ENCODE measurements at places on chromosomes 4 and X.
A peak's percentile ranks its signal among the peaks of the same experiment; 100 is the strongest.

DNA sequence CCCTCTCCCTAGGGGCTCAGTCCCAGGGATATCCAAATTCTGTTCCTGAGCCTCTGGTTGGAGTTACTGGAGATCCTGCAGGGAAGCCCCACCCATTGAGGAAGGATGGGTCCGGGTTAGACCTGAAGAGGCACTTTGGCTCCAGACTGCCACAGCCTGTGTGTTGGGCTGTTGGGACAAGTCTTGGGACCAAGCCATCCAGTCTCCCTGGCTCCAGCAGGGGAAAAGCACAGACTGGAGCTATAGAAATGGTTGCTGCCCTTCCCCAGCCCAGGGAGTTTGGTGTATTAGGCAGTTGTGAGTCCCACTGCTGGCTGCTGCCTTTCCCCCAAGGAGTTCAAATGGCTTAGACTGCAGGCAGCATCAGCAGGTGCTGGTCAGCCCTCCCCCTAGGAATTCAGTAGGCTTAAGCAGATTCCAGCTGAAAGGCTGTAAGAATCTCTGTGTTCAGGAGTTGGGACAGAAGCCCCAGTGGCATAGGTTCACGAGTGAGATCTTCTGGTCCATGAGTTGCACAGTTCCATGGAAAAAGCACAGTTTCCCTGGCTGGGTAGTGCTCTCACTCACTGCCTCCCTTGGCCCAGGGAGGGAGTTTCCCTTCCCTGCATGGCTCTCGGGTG is 344.0 kb upstream of the EPHA5 start:
- no peak for DNase-seq

- DNase-seq, result no peak
Measured at GRCh38 chr4:173857828-173858227, 327.8 kb upstream of the HAND2 start.

GRCh38 chrX:123988423-123989111 is 27.1 kb downstream of the STAG2 start:
- no peak for DNase-seq

DNA sequence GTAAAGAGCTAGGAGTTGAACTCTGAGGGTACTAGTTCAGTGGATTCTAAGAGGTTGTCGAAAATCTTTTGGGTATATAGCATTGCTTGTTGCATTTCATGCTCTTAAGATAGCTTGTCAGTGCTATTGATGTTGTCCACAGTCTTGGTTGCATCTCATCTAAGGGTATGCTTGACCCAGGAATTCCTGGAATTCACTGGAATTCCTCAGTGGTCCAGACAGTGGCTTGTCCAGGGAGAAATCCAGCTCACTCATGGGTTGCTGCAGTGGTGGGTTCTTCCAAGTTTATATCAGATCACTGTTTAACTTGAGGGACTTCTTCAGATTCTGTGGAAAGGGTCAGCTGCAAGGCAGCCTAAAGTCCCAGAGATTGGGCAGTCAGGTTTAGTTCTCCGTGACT is 29.8 kb upstream of the SMARCAD1 start:
- no peak for DNase-seq

DNA sequence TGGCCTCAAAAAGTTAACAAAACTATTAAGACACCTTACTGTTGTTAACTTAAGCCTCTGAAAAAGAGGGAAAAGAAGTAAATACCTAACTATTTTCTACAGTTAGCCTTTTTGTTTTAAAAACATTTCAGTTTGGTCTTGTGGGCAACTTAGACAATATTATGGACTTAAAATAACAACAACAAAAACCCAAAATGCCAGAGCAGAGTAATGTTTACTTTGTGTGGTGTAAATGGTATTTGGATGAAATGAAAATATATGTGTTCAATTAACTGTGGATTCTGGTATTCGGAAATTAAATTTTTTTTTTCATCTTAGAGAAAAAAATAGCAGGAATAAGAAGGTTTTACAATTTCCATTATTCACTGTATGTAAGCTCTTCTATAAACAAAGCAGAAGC is 79.6 kb upstream of the NPNT start:
- DNase-seq, result no peak

GRCh38 chr4:123421227-123421936 is 24.8 kb downstream of the SPRY1 start:
- DNase-seq, result peak; percentile 16

DNA sequence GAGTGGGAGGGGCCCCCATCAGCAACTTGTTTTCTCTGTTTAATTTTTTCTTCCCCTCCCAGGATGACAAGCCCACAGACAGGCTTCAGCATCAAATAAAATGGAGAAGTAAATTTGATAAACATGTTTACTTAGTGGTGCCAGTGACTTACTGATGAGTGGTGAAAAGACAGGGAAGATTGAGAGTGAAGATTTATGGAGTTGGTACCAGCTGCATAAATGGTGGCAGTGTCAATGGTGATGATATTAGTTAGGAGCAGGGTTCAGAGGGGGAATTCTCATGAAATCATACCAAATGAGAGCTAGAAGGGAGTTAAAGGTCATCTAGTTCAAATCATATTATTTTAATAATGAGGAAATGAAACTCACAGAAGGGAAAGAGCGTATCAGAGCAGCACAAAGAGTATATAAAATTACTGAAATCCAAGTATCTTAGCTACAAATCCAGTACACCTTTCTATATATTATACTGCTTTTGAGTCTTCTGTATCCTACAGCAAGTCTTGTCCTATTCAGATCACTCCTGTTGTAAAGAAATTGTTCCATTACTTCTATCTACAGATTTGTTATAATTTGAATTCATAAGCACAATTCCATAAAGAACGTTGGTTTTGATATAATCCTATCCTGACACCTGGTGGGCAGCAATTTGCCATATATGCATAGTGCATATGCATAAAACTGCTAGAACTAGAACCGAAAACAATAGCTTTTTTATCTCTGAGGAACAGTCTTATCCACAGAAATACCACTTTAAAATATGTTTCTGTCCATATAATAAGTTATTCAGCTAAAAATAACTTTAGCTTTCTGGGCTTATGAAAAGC is 5.0 kb downstream of the P2RY10 start:
- DNase-seq, result no peak

- peak; percentile 13 for DNase-seq
Measured at GRCh38 chrX:14865201-14865600, 7.7 kb downstream of the FANCB start.

DNA sequence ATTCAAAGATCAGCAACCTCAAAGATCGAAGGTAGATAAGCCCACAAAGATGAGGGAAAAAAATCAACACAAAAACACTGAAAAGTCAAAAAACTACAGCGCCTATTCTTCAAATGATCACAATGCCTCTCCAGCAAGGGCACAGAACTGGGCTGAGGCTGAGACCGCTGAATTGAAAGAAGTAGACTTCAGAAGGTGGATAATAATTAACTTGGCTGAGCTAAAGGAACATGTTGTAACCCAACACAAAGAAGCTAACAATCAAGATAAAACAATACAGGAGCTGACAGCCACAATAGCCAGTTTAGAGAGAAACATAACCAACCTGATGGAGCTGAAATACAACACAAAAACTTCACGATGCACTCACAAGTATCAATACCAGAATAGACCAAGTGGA is 231.1 kb downstream of the STPG2 start:
- no peak for DNase-seq

DNA sequence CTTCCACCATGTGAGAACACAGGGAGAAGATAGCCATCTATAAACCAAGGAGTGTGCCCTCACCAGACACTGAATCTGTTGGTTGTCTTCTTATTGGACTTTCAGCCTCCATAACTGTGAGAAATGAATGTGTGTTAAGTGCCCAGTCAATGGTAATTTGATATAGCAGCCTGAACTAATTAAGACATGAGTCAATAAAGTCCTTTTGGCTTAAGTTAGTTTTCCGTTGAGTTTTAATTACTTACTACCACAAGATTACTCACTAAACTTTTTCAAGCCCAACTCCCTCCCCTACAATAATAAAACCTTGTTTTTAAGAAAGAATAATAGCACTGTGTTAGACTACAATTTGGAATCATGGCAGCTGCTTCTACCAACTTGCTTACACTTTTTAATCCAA is 324.2 kb downstream of the PCDH19 start:
- DNase-seq, result no peak

- DNase-seq, result no peak
Measured at GRCh38 chr4:83388313-83388676, 53.6 kb upstream of the HPSE start.

- DNase-seq, result peak; percentile 60
Measured at GRCh38 chr4:150769248-150769647, 187.3 kb downstream of the MAB21L2 start.

GRCh38 chrX:120457766-120458180 is 11.3 kb downstream of the LAMP2 start:
- peak; percentile 51 for DNase-seq

DNA sequence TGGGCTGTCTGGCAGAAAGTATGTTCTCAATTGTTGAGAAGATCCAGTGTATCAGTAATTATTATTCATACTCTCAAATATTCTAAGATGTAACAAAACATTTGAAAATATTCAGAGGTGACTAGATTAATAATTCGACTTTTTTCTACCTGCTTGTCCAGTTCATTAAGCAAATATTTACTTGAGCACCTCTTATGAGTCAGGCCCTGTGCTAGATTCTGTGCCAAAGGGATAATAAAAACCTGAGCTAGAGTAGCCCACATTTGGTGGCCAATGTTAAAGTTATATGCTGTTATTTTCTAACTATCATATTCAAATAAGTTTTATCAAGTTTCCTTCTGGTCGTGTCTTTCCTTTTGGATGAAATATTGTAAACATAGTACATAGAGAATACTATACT is 58.5 kb downstream of the ARHGAP10 start:
- DNase-seq, result no peak

DNA sequence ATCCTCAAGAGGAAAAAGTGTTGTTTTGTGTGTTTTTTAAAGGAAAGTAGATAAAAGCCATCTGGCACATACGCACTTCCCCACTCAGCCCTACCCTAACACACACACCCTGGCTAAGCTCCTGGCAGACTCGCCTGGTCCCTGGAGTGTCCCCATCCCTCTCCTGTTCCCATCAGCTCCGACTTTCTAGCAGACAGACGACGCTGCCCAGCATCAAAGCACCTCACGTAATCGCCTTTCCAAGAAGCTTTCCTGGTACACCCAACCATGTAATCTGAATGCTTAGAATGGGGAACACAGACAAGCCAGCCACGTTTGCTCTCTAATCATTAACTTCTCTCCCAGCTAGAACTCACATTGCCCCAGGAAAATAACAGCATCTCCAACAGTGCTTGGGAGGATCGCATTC is 116.2 kb downstream of the AFAP1 start:
- DNase-seq, result no peak

- peak; percentile 78 for DNase-seq
Measured at GRCh38 chr4:15182600-15183220, 180.4 kb downstream of the CPEB2 start.

DNA sequence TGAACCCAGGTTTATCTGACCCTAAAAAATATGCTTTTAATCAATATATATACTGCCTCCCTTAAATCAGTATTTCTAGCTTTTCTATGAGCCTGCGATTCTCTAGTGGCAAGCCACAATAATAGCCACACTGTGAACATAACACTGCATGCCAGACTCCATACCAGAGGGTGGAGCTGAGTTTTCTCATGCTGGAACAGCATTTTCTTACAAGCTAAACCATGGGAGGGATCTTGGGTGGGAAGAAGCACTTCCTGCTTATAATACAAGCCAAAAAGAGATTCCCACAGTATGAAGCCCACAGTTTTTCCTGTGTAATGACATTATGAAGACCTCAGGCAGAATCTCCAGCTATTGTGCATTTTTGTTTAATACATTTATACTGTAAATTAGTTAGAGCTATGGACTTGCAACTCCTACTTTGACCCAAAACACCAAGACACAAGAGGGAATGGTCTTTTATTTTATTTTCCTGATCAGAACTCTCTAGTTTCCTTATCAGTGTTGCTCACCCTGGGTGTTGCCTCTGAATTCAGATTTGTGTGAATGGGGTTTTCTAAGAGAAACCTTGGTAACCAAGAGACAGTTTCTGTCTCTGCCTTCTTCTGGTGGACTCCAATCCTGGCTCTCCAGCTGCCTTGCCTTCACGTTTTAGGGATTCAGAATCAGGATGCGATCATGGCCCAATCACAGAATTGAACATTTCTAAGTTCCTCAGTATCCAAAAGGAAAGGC is 74.5 kb upstream of the EOLA2 start:
- DNase-seq, result peak; percentile 2

DNA sequence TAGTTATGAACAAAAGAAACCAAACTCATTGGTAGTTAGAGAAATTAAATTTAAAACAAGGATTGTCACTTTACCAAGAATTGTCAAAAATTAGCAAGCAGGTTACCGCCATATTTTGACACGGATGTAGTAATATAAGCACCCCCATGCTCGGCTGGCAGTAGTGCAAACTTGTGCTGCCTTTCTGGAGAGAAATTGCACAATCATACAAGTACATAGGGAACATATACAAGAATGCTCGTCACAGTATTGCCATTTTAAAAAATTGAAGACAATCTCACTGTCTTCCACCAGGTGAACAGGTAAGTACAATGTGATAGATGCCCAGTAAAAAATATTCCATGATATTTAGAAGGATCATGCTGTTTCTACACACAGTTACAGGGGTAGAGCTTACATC is 55.6 kb upstream of the SLC39A8 start:
- no peak for DNase-seq

GRCh38 chr4:184471881-184472613 is 2.3 kb downstream of the IRF2 start:
- DNase-seq, result no peak

GRCh38 chrX:120224388-120224787 is 26.2 kb upstream of the ZBTB33 start:
- DNase-seq, result no peak

GRCh38 chrX:24023972-24024669 is 2.9 kb downstream of the KLHL15 start:
- no peak for DNase-seq

GRCh38 chrX:30414144-30414543 is 105.0 kb upstream of the NR0B1 start:
- no peak for DNase-seq

- no peak for DNase-seq
Measured at GRCh38 chrX:40570346-40571093, 10.2 kb upstream of the ATP6AP2 start.

DNA sequence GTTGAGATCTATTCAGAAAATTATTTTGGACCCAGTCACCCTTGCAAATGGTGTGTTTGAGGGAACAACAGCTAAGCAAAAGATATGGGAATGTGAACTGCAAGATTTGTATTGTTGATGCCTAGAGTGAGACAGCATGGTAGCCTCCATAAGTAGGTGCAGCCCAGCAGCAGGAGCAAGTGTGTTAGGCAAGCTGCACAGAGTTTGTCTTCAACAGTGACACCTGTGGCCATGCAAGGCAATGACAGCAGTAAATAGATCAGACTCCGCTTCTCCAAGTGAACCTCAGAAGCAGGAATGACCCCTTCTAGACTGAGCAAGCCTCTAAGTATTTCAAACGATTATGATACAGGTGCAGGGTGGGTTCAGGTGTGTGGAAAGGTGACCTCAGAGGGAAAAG is 133.4 kb upstream of the MSX1 start:
- DNase-seq, result no peak

- peak; percentile 53 for DNase-seq
Measured at GRCh38 chr4:181528570-181529184, 714.5 kb upstream of the TENM3 start.

GRCh38 chr4:20832826-20833225 is 132.6 kb downstream of the PACRGL start:
- no peak for DNase-seq

- DNase-seq, result peak; percentile 72
Measured at GRCh38 chr4:109589605-109590004, 29.6 kb downstream of the MCUB start.

All from NCI-H226 (cell line).